ENCODE measurements at places on chromosomes 7 and 10.

- no peak for DNase-seq
Observed at GRCh38 chr10:127228195-127228787, 31.9 kb upstream of the INSYN2A start.

DNA sequence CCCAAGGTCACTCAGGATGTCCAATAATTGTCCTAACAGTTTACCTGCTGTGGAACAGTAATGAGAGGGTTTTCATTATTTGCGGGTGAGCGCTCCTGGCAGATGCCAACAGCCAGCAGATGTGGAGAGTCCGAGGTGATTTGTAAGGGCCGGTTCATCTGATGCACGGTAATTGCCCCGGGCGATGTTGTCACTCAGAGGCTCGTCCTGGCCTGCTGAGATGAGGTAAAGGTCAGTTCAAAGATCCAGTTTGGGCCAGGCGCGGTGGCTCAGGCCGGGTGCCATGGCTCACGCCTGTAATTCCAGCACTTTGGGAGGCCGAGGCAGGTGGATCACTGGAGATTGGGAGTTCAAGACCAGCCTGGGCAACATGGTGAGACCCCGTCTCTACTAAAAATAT, 16.9 kb downstream of the LHPP start:
- DNase-seq = no peak

GRCh38 chr7:111180338-111180737, 89.4 kb downstream of the LRRN3 start:
- no peak for DNase-seq

- no peak for DNase-seq
Observed at GRCh38 chr10:108840944-108841343, 1082.4 kb downstream of the XPNPEP1 start.
